Natural killer cell treated with Interleukin-12 subunit alpha and Interleukin-12 subunit beta and Interleukin-15 and Interleukin-18, amount 100 ng/mL, for 72 hours (primary cell): ENCODE measurements at places on chromosomes 7 and 10. TPM values are rescaled to one million over a fixed set of nuclear protein-coding genes. Genes with fewer than 3 reads are reported as not detected.

- no peak for DNase-seq
Observed at GRCh38 chr7:155589001-155589980, 42.9 kb upstream of the CNPY1 start.

DNA sequence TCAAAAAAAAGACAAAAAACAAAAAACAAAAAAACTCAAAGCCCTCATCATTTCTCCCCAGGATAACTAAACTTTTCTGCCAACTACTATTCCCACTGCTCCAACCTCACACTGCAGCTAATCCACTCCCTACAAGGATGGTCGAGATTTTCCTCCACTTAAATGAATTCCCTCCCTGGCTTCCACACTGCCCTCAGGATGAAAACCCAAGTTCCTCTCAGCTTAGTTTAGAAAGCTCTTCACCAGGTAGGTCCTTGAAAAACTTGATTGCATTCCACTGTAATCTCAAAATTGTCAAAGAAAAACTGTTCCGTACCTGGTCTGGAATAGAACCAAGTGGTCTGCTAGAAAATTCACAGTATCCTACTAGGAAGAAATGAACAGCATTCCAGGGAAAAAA lies 294.3 kb upstream of the KLF14 start:
- DNase-seq, result no peak

DNA sequence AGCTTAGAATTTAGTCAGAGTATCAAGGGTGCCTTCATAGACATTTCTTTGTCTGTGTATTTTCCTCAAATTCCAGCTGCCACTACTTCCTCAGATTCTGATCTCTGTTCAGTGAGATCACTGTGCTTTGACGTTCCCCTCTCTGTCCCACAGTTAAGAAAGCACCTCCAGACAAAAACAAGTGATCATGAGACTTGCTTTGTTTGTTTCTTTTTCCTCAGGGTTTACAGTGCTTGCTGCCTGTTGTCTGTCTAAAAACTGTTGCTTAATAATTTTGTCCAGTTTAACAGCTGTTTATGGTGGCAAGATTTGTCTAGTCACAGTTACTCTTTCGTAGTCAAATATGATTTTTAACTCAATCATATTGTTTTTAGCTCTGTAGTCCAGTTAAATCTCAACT lies 29.1 kb downstream of the TRUB1 start:
- DNase-seq, result no peak

The C10orf105 gene
- not detected for total RNA-seq

- DNase-seq, result peak; percentile 28
Observed at GRCh38 chr10:48456361-48456804, 148.5 kb downstream of the ARHGAP22 start.

DNA sequence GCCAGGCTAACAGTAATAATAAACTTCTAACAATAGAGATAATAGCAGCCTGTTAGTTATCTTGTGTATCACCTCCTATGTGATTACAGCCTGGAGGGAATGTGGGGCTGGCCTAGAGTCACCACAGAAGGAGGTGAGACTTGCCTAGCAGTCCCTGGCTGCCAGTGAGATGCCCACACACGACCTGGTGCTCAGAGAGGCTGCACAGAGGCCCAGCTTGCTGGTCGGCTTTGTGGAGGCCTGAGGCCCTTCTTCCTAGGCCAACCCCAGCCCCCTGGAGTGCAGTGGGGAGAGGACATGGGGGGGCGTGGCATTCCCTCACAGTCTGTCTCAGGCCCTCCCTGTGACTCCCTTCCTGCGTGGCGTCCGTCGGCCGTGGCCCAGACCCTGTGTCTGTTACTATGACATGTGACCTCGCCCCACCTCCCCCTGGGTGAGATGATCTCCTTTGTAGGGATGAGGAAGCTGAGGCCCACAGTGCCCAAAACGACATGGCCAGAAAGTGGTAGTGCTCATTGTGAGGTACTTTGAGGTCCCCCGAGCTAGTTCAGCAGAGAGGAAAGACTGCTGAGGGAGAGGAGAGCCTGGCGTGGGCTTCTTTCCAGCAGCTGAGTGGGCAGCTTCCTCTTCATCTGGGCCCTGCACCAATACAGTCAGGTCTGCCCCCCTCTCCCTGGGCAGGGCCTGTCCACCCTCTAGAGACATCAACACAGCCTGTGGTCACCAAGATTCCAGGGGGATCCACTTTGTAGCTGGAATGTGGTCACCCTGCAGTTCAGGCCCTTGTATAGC lies 29.7 kb downstream of the UNC5B start:
- DNase-seq, result no peak

DNA sequence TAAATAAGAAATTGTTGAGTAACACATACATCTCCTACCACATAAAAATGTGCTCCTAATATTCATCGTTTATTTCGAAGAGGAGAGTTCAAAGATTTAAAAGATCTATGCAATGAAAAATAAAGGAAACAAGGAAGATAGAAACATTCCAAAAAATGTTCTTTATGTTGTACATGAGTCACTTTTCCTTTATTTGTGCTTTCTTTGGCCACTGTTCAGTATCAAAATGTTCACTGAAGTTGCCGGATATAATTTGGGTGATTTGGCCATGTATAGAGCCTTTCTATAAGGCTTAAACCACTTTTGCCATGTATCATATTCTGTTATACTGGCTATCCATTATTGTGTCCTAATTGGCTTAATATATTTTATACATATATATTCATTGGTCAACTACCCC lies 62.9 kb upstream of the PRR15 start:
- DNase-seq, result no peak

GRCh38 chr7:102044641-102044983 lies 227.2 kb downstream of the CUX1 start:
- no peak for DNase-seq

The IL6 gene
- total RNA-seq, result 253 TPM

- DNase-seq, result no peak
Observed at GRCh38 chr7:103914147-103914899, 75.1 kb downstream of the RELN start.

DNA sequence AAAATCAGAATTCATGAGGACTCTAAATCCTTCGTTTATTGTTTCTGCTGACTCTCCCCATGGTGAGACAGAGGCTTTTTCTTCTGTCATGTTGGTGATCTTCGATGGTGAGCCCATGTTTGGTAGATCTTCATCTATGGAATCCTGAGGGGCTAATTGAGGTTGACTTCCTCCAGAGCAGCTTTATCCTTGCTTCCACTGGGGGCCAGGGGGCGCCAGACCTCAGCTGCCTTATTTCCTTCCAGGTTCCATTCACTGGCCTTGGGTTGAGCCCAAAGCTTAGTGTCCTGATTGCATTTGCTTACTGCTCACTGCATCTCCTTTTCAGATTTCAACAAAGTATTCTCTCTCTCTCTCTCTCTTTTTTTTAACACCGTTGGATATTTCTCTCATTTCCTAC lies 80.7 kb downstream of the GCC1 start:
- DNase-seq, result no peak

The ZNF117 gene
- 8.0 TPM for total RNA-seq

- DNase-seq, result no peak
Observed at GRCh38 chr10:132585732-132586722, 48.4 kb downstream of the INPP5A start.

GRCh38 chr10:21172930-21173801 lies 276.1 kb upstream of the NEBL start:
- DNase-seq, result no peak

GRCh38 chr7:24786941-24787340 lies 29.7 kb upstream of the GSDME start:
- DNase-seq, result peak; percentile 71

GRCh38 chr10:115948465-115948864 lies 324.5 kb downstream of the GFRA1 start:
- no peak for DNase-seq
